ENCODE measurements at places on chromosomes 7 and 10. TPM values are rescaled to one million over a fixed set of nuclear protein-coding genes. Genes with fewer than 3 reads are reported as not detected.
A peak's percentile ranks its signal among the peaks of the same experiment; 100 is the strongest.

COL28A1 gene
- 5.6 TPM for total RNA-seq

DOCK1 gene
- 16.8 TPM for total RNA-seq

DNA sequence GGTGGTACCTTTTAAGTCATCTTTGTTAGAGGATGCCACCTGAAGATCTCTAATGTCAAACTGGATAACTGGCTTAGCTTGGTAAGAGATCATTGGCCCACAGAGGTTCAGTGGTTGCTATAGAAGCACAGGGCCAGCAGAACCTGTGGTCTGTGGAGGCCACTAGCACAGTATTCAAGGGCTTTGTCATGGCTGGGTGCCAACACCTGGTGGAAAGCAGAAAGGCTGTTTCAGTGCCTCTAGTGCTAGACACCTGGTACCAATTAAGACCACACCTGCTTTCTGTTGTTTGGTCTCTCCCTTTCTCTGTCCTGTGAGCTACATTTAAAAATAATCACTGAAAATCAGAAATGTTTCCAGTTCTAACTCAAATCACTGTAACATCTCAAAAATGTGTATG lies 10.0 kb upstream of the PCGF5 start:
- DNase-seq: no peak

DNA sequence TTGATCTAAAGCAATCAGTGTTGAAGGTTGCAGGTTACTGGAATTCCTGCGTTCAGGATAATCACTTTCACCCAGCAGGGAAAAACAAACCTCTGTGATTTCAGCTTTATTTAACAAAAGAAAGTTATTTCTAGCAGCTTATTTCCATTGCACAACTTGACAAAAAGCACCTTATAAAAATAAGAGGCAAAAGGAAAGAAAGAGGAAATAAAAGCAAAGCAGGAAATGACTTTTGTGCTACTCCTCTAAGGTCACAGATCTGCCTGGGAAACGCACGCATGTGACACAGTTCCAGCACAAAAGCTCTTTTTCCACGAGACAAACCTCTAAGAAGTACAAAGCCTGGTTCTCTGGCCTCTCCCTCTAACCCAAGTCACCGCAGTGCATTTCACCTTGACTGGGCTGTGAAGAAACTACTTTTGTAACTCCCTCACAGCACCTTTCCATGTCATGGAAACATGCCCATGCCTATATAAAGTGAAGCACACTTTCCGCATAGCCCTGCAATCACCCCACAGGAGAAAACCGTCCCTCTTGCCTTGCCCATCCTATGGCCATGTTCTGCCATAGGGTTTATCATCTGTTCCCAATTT lies 870 bp downstream of the ANK3 start:
- DNase-seq: no peak

SAP25 gene
- total RNA-seq: 0.84 TPM

DNA sequence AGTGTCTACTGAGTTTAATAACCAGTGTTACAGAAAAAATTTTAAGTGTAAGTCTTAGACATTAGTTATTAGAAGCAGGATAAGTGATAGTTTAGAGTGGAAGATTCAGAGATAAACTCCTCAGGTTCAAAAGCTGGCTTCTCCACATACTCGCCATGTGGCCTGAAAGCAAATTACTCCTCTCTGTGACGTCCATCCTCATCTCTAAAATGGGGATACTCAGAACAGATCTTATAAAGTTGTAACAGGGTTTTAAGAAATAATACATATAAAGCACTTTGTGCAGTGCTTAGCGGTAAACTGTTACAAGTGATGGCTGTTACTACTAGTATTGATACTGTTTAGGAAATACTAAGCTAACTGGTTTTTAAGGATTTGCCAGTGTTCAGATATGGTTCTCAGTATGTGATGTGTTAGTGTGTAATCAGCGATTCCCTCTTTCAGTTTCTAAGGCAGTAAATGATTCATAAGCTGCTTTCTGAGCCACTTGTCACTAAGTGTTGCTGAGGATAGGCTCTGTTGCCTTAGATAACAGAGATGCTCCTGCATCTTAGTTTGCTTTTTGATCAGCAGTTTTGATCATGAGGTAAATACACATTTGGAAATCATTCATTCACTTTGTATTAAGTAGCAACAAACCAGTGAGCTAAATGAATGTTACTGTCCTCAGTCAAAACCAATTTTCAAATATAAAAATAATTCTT lies 58.7 kb downstream of the CYP51A1 start:
- DNase-seq: no peak

CADPS2 gene
- 20.8 TPM for total RNA-seq

GRCh38 chr7:74084722-74085578 lies 1.3 kb downstream of the LIMK1 start:
- peak; percentile 65 for DNase-seq

DNA sequence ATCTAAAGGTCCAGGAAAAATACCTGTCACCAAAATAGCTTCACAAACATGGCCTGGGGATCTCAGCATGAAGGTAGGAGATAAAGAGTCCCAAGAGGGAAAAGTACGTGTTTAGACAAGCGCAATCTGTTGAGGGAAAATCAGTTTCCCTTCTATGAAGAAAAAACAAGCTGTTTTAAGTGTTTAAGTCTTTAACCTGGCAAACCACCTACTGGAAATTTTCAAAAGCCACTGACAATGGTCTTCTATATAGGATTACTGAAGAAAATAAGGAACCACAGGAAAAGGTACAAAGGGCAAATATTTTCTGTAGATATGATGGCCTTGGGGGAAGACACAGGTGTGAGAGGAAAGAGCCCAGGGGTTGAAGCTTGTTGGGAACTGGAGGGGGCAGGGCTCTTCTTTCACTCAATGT lies 21.2 kb downstream of the ALDH18A1 start:
- no peak for DNase-seq

GRCh38 chr10:97543025-97543546 lies 29.5 kb upstream of the ANKRD2 start:
- peak; percentile 81 for DNase-seq

- DNase-seq: no peak
These were observed 40.3 kb downstream of the HIPK2 start for GRCh38 chr7:139737221-139738100.

TRIM50 gene
- total RNA-seq: 0.32 TPM

CYP2E1 gene
- total RNA-seq: 0.89 TPM

DNA sequence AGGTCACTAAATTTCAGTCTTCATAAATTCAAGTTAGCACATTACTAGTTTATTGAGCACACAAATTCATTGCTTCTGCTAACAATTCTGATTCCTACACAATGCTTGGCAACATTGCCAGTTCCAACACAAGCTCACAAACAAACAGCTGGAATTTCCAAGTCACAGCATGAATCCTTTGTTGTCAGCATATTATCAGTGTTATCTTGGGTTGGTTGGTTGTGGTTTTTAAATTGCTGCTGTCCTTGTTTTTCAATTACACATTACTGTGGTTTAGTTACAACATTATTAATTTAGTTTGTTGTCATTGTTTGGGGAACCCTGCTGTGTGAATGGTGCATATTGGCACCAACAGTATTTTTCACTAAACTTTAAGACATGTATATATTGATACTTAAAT lies 86.0 kb upstream of the ARID5B start:
- DNase-seq: no peak

GRCh38 chr7:379456-380138 lies 89.6 kb downstream of the FOXL3 start:
- peak; percentile 66 for DNase-seq

DNA sequence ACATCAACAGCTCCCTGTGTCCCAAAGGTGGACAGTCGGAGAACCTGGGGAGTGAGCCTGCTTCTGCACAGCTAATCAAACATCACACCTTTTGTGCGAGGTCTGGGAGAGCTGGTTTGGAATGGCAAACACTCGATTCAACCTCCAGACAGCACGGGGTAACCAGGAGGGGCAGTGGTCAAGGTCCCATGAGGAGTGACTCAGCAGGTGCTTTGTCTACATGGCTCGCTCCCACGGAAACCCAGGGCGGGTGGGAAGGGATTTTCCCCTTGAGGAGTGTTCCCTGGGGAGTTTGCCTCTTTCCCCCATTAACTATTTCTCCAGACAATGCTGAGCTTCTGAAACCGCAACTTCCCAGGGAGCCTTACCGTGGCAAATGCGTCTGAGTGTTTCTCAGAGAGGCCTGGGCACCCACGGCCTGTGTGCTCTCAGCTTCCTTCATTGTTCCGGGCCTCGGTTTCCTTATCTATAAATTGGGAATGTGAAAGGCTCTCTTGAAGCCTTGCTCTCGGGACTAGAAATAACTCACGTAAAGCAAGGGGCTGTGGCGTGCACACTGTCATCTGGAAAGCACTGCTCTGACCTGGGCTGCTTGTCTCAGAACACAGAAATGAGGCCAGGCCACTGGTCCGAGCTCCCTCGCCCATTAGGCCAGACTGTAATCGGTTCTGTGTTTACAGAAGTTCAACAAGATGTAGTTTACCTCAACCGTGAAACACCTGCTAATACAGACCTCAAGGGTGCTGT lies 14.0 kb upstream of the GTPBP4 start:
- no peak for DNase-seq

DNA sequence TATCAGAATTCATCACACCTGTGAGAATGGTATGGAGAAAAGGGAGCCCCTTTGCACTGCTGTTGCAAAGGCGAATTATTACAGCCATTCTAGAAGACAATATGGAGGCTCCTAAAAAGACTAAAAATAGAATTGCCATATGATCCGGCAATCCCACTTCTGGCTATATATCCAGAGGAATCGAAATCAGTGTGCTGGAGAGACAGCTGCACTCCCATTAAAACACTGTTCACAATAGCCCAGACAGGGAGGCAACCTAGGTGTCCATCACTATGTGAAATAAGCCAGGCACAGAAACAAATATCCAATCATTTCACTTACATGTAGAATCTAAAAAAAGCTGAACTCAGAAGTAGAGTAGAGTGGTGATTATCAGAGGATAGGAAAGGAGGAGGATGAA lies 26.0 kb upstream of the GJD4 start:
- DNase-seq: no peak

IFT22 gene
- 26.5 TPM for total RNA-seq

DNA sequence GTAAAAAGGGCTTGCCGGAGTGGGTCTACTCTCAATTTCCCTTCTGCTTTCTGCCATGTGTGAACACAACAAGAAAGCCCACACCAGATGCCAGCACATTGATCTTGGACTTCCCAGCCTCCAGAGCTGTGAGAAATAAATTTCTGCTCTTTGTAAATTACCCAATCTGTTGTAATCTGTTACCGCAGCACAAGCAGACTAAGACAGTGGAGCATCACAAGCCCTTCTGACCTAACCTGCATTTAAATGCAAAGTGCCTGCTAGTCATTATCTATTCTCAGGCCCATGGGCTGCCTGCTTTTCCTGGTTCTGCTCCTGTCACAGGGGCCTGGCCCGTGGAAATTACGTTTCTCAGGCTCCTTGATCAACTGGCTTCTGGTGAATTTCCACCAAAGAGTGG lies 199.3 kb upstream of the AUTS2 start:
- no peak for DNase-seq

- DNase-seq: no peak
These were observed 5.5 kb downstream of the RSU1 start for GRCh38 chr10:16811765-16812164.

- DNase-seq: no peak
These were observed 614.1 kb upstream of the FZD8 start for GRCh38 chr10:36256166-36256565.

- DNase-seq: no peak
These were observed 76.6 kb downstream of the SEMA3C start for GRCh38 chr7:80842022-80842790.
